ENCODE measurements at places on chromosomes 2 and 18.

- DNase-seq, result no peak
Measured at GRCh38 chr18:45241271-45241670, 374.0 kb upstream of the SLC14A2 start.

- DNase-seq, result no peak
Measured at GRCh38 chr2:20190170-20190569, 34.8 kb downstream of the SDC1 start.

GRCh38 chr2:46041434-46041833 lies 255.8 kb upstream of the EPAS1 start:
- no peak for DNase-seq

DNA sequence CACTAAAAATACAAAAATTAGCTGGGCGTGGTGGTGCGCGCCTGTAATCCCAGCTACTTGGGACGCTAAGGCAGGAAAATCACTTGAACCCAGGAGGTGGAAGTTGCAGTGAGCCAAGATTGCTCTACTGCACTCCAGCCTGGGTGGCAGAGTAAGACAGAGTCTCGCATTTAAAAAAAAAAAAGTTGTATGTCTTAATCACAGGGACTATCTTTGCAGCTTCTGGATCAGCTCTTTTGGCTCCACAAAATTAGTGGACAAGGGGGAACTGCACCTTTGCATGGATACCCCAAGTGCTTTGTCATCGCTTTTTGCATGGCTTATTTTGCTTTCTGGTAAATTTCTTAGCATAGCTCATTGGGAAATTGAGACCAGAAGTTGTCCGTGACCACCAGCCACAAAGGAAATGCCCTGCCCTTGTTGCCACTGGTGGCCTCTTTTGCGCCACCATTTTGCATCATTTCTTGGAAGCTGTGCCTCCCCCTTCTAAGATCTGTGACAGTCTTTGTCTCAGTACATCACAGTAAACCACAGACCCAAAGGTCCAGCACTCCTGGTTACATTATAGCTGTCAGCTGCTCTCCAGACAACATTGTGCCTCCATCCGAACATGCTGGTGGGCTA lies 43.9 kb upstream of the PCBP1 start:
- no peak for DNase-seq

Measured in T-helper 9 cell (primary cell).